Stimulated activated CD8-positive, alpha-beta memory T cell treated with anti-CD3 and anti-CD28 coated beads, Interleukin-15, amount 100 ng/mL, for 1 hour (primary cell): ENCODE measurements at places on chromosomes 6 and 20.

GRCh38 chr6:101845621-101846020 lies 452.1 kb downstream of the GRIK2 start:
- DNase-seq = no peak

DNA sequence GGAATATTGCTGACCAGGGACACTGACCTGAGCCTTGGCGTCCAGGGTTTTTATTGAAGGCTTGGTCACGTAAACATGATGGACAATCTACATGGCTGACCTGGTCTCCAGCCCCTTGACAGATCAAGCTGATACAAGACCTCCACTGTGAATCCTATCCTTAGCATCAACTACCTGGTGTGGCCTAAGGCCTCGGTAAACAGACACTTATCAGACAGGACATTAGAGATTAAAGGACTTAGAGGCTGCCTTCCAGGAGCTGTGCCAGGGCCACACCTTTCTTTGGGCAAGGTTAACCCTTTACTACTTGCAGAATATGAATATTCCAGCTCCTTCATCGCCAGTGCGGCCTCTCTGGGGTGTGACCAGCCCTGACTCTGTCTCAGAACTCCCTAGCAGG lies 104.9 kb upstream of the FOXA2 start:
- DNase-seq = no peak

GRCh38 chr6:138211048-138211581 lies 7.2 kb downstream of the PBOV1 start:
- no peak for DNase-seq

DNA sequence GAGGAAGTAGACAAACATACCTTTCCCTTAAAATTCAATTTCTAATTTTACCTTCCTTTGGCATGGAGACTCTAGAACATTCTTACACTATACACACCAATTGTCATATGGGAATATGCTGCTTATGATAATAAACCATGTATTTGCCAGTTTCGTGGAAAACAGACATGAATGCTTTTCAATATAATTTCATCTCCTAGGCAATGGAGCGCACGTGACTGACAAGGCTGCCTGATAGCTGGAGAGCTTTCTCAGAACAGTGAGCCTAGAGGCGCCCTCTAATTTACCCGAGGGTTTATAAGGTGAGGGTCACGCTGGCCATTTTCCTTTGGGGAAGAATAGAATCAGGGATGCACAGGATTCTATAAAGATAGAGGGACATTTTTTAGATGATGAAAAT lies 56.5 kb downstream of the PRR18 start:
- no peak for DNase-seq

DNA sequence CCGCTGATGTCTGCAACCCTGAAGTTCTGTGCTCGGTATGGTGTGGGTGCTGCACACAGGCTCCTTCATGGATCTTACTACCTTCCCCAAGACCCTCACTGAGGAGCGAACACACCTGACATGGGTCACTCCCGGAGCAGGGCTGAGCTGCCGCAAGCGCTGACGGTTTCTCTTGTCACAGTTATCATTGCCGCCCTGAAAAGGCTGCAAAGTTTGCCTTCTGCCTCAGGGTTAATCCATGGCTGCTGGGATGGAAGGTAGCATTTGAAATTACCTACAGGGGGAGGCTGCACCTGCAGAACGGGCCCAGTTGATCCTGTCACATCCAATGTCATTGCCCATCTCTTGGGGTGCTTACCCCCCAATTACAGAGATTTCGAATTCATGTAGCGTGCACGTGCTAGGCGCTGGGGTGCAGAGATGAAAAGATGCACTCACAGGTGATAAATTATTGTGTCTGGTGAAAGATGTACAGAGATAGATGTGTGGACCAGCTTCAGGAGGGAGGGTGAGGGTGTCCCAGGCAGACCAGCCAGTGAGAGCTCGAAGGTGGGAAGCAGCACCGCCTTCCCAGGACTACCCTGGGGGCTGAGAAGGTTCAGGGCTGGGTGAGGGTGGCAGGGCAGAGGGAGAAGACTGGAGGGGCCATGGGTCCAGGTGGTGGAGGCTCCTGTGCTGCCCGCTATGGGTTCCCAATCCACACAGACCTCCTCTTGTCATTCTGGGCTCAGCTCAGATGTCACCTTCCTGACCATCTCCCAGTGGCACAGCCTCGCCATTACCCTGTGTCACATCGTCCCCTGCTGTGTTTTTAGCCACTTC lies 120.1 kb downstream of the SYCP2 start:
- DNase-seq = no peak

DNA sequence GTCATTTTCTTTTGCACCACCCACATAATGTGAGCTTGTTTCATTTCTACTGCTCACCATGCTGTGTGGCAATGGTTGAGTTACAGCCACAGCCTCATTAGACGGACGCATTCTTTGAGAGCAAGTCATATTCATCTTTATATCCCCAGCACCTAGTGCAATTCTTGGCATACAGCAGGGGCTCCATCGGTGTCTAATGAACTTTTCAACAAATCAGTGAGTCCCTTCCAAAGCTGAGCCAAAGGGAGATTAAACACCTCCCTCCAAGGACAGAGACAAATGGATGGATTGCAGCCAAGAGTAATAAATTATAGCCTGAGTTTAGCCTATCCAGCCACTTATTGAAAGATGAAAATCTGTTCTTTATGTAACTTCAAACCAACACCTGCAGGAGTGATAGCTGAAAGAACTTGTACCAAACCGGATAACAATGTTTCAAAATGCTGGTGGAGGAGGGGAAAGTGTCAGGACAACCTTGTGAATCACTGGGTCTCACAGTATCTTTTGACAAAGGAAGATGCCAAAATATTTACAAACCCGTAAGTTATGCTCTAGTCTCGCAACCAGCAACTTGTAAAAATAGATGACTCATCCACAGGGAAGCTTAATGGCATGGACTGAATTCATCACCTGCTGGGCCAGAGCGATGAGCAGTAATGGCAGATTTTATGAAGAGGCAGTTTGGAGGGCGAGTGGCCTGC lies 139.0 kb downstream of the PXDC1 start:
- no peak for DNase-seq
